ENCODE measurements at places on chromosomes 7 and 10.

DNA sequence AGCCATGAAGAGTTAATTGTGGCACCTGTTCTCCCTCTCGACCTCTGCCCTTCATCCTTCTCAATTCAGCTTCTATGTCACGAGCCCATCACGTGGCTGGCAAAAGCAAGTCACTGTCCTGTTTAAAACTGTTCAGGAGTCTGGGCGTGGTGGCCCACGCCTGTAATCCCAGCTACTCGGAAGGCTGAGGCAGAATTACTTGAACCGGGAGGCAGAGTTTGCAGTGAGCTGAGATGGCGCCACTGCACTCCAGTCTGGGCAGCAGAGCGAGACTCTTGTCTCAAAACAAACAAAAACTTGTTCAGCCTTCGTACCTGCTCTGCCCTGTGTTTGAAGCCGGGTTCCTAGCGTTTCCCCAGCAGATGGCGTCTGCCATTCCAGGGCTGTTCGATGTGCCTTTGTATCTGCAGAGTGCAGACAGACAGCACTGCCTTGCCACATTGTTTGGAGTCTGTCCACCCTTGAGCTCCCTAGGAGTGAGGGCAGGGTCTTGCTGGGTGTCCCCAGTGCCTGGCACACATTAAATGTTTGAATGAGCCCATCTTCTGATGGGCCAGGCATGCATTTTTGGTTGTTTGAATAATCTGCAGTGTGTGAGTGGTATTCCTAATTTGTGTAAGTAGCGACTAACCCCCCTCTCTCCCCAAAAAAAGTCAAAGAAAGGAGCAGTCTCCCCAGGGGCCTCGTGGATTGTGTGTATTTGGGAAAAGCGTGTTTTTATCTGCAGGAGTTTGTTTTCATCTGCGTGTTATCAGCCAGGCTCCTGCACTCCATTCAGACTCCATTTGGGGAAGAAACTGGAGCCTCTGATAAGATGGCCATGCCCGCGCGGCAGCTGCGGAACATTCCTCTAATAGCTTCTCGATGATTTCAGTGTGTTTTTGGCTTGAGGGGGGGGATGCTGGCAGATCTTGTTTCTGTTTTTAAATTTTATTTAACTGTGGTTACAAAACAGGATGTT is 61.2 kb downstream of the DNAJB6 start:
- no peak for DNase-seq

GRCh38 chr7:80968606-80969005 is 49.8 kb upstream of the SEMA3C start:
- no peak for DNase-seq

DNA sequence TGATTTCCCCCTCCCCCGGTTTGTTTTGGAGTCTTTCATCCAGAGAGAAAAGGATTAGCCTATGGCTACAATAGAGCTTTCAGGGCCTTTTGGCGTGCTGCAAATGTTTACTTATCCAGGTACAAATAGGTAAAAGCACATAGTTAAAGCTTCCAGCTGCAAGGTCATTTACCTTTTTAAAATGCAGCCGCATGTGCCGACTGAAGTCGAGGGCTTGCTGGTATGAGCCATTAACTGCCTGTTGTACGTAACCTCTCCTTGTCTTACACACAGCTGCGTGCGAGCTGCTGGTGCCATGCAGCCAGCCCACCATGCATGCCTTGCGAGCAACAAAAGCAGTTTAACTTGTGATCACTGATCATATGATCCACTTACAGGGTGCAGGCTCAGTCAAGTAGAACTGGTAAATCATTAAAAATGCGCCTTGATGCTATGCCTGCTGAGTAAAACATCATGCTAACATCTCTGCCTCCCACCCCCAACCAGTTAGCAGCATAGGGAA is 866.4 kb downstream of the LRMDA start:
- DNase-seq = no peak

DNA sequence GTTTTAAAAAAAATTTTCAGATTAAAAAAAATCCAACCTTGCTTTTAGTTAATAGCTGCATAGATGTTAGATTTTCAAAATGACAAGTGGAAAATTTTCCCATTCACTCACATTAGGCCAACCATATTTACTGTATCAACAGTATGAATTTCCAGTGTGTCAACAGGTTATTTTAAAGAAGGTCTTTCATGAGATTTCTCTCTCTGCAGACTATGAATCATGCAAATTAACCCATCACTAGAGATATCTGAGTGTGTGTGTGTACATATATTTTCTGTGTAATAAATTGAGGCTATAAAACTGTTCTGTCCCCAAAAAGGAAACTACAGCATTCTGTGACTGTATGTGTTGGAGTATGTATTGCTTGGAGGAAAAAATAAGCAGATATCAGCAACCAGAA is 305.6 kb downstream of the ARL4A start:
- no peak for DNase-seq

DNA sequence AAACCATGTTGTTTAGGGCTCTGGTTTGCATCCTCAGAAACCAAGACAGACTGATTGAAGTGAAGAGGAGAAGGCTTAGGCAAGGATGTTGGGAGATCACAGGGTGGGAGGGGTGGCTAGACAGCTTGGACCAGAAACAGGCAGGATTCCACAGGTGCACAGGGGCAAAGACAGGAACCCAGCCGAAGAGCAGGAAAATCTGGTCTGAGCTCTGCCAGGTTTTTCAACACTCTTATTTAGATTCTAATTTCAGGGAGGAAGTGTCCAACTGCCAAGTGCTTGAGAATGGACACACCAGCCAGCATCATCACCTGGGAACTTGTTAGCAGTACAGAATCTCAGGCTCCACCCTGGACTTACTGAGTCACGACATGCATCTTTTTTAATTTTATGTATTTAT is 93.8 kb downstream of the MARCHF5 start:
- DNase-seq = no peak

DNA sequence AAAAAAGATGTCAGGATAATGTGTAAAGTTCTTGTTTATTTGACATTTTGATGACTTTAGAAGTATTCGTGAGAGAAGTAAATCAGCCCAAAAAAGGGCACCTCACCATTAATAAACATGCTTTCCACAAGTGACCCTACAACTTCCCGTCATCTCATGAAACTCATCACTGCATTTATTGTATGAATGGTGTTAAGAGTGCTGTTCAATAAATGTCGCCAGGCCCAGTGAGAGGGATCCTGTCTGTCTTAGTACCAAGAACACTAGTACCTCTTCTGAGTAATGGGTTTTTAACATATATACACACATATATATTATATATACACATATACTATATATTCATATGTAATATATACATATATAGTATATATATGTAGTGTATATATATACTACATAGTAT is 61.9 kb downstream of the TMEM26 start:
- DNase-seq = no peak

- DNase-seq = no peak
These were observed 1.3 kb downstream of the LCOR start for GRCh38 chr10:96833220-96834001.

DNA sequence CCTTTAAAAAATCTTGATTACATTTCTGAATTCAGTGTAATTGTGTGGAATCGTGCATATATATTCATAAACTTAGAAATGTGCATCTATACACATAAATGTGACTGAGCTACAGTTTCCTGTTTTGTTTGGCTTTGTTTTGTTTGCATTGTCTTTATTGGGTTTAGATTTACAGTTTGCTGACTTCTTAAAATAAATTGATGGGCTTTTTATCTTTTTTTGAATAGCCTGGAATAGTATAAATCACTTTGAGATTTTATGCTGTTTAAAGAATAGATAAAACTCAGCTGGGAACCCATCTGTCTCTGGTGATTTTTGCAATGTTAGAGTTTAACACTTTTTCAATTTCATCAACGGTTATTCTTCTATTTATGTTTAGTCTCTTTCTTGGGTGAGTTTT is 21.2 kb upstream of the BRAF start:
- DNase-seq = no peak

DNA sequence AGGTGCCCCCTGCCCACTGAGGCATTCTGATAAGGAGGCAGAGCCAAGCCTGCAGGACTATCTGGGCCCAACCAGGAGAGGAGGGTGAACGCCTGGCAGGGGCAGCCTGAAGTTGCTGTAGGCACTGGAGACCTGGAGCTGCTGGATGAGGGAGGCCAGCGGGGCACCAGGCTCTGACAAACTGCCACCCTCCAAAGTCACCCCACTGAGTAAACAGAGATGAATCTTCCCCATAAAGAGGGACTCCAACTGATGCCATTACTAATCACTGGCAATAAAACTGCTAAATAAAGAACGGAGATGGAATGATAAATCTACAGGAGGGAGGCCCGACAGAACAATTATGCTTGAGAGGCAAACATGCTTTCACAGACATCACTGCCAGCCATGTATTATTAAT is 44.2 kb downstream of the DRGX start:
- DNase-seq = no peak

GRCh38 chr10:10149899-10150298 is 867.8 kb upstream of the CELF2 start:
- no peak for DNase-seq

GRCh38 chr10:22086730-22087401 is 83.3 kb upstream of the DNAJC1 start:
- DNase-seq = no peak

GRCh38 chr10:62459072-62459471 is 84.9 kb downstream of the ZNF365 start:
- DNase-seq = no peak

- no peak for DNase-seq
These were observed 70.0 kb upstream of the INSYN2A start for GRCh38 chr10:127266431-127266830.

DNA sequence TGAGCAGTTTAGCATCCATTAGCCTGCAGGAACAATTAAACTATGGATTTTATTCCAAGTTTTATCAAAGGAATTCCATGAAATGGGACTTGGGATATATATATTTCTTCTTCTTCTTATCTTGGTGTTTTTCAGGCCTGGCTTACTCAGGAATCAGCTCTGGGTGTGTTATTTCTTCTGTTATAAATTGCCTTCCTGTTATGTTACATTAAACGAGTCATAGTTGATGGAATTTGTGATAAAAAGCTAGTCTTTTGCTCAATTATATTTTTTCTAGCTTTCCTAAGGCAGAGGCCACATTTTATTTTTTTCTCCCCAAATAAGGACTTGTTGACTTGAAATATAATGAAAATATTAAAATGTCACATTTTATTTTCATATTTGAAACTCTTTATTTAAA is 141.3 kb downstream of the EPC1 start:
- DNase-seq = no peak

- no peak for DNase-seq
These were observed 10.2 kb downstream of the CYP26A1 start for GRCh38 chr10:93083743-93084539.

DNA sequence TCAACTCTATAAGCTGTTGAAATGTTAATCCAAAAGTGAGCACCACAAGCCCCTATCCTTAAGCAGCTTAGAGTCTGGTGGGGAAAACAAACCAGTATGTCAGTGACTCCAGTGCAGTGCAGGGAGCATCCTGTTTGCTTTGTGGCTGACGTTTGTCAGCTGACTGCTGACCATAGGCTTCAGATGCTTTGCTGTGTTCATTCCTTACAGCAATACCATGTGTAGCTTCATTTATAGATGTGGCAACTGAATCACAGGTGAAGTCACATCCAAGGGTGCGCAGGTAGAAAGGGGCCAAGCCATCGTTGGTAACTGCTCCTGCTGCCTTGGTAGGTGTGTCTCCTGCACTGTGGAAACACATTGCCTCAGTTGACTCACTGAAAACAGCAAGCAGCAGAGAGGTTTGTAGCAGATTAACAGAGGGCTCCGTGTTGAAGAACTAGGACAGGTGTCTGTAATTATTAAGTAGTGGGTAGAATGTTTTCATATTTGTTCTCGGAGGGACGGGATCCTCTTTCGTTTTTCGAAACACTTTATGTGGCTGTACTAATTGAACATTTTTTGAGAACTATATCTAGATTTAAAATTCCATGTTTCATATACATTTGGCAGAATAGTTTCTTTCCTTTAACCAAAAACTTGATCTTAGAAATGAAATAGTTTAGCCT is 2.0 kb downstream of the INSIG1 start:
- DNase-seq = no peak

DNA sequence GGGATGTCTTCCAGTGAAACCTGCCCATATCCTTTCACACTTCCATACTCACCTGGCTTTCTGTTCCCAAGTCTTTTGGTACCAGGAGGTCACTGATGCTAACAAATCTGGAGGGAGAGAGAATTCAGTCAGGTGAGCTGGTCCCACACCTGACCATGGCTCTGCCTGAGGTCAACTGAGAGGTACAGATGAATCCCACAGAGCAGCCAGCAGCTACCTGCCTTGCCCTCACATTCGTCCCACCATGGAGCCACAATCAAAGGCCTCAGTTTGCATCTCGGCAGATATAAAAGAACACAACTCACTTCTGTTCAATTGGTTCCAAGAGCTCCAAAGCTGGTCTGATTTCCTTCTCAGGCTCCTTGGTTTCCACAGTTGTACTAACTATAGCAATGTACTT is 47.0 kb downstream of the GDI2 start:
- no peak for DNase-seq

GRCh38 chr10:62528441-62528840 is 154.3 kb downstream of the ZNF365 start:
- DNase-seq = peak; percentile 68

DNA sequence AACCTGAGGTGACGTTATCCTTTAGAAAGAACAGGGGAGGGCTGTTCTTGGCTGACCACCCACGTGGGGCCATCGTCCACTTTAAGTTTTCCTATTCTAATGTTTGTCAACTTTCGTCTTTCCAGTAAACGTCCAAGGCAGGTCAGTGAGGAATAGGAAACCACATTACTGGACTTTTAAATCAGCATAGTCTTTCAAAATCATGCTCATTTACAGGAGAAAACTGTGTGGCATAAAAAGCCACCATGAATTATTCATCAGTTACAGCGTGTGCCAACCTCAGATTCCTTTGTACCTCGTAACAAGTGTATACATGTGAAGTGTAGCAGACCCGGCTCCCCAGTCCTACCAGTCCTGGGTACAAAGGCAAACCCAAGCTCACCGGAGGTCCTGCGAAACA is 25.1 kb upstream of the ABLIM1 start:
- no peak for DNase-seq

DNA sequence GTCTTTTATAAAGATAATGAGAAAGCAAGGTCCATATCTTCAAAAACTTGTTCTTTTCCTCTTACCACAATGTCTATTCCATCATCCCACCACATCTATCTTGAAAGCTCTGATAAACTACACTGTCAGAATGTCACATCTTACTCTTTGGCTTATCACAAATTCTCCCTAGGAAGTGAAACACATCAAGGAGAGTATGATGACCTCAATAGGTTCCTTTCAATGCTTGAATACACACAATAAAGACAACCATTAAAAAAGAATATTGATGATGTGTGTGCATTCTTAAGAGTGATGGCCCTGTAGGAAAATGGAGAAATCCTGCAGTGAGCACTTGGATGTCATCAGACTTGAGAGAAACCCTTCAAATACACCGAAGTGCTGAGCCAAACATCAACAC is 918.1 kb upstream of the SORCS1 start:
- no peak for DNase-seq

GRCh38 chr10:98314532-98315284 is 46.7 kb upstream of the LOXL4 start:
- no peak for DNase-seq

GRCh38 chr7:79452495-79453265 is 787 bp downstream of the MAGI2 start:
- DNase-seq = no peak

DNA sequence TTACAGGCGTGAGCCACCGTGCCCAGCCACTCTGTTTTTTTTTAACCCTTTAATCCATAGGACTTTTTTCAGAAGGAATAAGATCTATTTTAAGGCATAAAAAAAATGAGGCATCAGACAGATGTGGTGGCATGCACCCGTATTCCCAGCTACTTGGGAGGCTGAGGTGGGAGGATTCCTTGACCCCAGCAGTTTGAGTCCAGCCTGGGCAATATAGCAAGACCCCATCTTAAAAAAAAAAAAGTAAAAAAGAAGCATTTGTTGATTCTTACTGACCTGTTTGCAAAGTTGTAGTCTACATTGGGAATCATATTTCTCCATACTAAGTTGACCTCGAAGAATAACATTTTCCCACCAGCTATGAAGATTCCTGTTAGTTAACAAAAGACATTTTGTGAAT is 38.6 kb downstream of the VCL start:
- DNase-seq = no peak

All from GM12864 (cell line).